Nephron progenitor cell (in vitro differentiated cells): ENCODE measurements at places on chromosomes 16 and 17.

DNA sequence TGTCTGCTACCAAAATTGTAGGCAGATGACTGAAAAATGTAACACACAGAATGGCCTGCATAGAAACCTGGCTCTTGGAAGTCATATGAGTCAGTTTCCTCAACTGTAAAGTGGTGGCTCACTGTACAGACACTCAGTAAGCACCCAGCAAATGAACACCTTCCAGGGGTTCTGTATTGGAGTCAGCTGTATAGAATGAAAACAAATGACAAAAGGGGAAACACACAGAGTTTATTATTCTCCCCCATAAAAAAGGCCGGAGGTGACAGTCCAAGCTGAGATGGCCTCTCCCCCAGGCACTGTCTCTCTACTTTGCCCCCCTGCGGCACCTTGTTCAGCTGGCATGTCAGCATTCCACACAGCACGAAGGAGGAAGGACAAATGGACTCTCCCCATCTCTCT is 6.2 kb upstream of the MEOX1 start:
- DNase-seq: no peak

DNA sequence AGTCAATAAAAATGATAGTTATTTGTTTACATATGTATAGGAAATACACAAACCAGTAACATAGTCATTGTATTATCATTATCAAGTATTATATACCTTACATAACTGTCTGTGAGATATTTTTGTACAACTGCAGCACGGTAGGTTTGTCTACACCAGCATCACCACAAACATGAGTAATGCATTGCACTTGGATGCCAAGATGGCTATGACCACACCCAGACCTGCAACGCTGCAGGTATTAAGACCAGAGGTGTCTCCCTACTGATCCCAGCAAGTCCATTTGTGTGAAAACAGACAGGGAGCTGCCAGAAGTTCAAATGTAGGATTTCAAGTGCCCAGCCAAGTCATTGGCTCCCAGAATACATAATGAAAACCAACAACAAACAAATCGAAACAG is 34.2 kb upstream of the NOS2 start:
- DNase-seq: no peak

GRCh38 chr16:73012341-73012740 is 35.6 kb downstream of the ZFHX3 start:
- no peak for DNase-seq

GRCh38 chr16:2927010-2927646 is 15.4 kb downstream of the FLYWCH1 start:
- DNase-seq: peak; percentile 87

DNA sequence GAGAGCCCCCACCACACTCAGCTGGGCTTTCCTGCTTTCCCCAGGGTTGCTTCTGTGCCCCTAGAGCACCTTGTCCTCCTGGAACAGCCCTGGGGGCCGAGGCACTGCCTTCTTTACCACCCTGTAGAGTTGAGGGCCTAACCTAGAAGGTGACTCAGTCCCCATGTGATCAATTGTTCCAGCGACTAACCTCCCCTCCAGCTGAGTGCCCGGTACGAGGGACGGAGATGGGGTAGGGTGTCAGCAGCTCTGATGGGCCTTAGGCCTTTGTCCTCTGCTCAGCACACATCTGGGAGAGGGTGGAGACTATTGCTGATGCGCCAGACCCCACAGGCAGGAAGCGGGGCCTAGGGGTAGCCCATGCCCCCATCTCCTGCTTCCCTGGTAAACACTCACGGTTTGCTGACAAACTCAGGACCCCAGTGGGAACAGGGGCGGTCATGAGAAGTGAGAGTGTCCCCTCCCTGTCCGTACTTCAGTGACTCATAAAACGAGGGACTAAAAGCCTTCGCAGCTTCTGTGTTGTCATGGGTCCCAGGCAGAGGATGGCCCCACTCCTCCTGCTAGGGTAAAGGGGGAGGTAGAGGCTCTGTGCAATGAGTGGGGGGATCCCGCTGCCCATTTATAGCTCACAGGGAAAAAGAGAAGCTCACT is 33.1 kb downstream of the NECAB2 start:
- DNase-seq: no peak

DNA sequence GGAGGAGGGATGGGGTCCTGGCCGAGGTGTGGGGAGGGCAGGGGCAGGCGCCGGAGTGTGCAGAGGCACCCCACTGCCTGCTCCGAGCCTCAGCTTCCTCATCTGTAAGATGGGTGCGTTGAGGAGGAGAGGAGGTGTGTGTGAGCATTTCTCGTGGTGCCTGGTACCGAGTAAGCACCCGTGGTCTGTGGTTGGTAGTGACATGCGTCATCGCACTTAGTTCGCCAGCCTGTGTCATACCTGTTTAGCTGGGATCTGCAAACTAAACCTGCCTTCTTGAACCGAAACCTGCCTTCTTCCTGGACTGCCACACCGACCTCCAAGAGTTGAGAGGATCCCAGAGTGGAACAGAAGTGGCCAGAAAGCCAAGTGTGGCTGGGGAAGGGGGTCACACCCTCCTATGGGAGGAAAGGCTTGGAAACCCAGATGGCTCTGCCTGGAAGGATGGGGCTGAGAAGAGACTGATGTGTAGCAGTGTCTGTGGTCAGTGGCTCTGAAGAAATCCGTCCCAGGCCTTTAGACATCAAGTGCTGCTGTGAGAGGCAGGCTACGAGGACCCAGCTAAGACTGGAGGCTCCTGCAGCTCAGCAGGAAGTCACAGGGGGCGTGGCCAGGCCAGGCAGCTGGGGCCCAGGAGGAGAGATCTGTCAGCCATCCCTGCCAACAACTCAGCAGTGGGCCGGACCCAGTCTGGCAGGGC is 162.6 kb upstream of the PLCG2 start:
- peak; percentile 65 for DNase-seq

GRCh38 chr16:29148867-29149272 is 164.0 kb downstream of the LAT start:
- DNase-seq: no peak

GRCh38 chr17:59038734-59039133 is 67.9 kb downstream of the TRIM37 start:
- DNase-seq: no peak

DNA sequence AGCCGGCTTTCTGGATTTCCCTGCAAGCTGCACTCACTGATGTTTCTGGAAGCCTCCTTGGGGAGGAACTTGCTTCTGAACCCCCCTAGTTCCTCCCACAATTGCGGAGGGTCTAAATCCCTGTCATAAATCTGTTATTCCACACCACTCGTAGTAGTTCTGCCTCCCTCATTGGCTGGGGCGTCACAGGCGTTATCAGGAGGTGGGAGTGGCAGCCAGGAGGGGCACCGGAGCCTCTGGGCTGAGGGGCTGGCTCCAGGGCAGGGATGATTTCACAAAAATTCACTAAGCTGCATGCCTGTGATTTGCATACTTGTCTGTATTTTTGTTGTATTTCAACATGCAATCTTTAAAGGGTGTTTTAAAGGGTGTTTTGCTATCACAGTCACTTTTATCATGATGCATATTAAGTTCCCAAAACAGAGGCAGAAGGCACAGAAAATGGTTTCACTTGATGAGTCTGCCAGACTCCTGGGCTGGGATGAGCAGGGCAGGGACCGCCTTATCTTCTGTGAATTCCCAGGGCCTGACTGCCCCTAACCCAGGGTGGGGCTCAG is 176.2 kb upstream of the FOXF1 start:
- no peak for DNase-seq

DNA sequence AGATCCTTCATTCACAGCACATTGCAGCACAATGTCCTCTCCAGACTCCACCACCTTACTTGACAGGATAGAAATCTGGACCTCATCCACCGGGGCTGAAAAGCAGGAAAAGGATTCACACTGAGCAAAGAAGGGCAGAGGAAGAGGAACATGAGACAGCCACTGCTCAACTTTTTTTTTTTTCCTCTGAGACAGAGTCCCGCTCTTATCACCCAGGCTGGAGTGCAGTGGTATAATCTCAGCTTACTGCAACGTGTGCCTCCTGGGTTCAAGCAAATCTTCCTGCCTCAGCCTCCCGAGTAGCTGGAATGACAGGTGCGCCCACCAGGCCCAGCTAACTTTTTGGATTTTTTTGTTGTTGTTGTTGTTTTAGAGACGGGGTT is 34.4 kb downstream of the PECAM1 start:
- no peak for DNase-seq

DNA sequence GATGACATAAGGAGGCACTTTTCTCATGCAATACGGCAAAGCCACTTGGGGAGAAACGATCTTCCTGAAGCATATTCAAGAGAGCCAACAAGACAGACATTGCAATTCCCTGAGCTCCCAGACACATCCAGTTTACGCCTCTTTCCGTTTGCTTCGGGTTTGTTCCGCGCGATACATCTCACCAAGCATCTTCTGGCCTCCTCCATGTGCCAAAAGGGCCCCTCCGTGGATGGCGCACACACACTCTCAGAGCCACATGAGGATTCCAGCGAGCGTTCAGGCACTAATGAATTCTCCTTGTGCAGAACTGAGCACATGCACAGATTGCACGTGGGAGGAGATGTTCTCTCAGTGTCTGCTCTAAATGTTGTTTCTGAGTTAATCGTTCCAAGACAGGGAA is 146.7 kb upstream of the SHISA6 start:
- DNase-seq: no peak

DNA sequence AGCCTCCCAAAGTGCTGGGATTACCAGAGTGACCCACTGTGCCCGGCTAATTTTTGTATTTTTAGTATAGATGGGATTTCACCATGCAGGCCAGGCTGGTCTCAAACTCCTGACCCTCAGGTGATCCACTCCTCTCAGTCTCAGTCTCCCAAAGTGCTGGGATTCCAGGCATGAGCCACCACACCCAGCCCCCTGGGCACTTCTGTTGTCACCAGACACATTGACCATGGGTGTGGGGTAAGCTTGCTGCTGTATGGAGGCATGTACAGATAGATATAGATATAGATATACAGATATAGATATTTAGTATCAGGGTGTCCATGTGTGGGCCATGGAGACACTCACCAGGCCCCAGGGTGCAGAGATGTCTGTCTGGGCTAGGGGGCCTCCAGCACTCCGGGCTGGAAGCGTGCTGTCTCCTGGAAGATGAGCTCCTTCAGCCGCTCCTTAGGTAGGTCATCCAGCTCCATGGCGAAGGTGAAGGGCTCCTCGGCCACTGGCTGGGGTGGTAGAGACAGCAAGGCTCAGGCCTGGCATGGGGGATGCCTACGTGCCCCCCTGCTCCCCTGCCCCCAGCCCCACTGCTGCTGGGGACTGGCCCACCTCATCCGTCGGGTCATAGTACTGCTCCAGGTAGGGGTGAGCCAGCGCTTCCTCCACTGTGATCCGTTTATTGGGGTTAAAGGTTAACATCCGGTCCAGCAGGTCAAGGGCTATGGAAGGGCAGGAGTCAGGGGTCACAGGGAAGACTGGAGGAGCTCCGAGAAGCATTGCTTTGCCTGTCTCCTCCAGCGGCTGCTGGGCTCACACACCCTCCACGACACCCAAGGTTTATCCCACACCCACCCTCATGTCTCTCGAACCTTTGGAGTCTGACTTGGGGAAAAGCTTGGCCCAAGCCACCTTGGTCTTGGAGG is 3.2 kb upstream of the GDPD3 start:
- no peak for DNase-seq

- DNase-seq: no peak
Measured at GRCh38 chr17:42680331-42680808, 1.3 kb downstream of the CCR10 start.

DNA sequence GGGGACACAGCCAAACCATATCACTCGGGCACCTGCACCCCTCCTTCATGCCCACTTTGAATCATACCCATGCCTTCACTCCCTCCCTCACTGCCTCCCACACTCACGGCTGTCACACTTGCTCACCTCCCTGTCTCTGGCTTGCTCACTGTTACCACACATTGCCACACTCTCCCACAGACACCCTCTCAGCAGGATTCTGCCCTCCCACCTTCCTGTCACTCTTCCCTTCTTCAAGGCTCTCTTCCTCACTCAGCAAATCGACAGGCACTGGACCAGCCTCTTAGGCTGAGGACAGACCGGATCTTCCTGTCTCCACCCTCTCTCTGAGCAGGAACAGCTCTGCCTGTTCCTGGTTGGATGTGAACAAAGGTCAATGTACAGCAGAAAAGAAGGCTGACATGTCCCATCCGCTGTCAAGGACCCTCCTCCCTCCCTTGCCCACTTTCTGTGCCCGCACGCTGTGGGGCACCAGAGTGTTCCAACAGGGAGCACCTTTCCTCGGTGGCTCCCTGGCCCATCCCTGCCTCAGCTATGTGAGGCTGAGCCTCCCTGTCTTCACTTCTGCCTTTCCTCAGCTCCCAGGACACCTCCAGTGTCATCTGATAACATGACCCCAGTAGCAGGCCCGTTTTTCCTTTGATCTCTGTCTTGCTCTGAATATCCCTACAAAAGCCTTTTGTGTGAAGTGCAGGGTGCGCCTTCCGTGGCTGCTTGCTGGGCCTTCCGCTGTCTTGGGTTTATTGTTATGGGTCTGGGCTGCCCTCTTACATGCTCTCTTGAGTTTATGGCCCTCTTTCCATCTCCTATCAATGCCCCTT is 47.0 kb downstream of the CCDC182 start:
- no peak for DNase-seq

DNA sequence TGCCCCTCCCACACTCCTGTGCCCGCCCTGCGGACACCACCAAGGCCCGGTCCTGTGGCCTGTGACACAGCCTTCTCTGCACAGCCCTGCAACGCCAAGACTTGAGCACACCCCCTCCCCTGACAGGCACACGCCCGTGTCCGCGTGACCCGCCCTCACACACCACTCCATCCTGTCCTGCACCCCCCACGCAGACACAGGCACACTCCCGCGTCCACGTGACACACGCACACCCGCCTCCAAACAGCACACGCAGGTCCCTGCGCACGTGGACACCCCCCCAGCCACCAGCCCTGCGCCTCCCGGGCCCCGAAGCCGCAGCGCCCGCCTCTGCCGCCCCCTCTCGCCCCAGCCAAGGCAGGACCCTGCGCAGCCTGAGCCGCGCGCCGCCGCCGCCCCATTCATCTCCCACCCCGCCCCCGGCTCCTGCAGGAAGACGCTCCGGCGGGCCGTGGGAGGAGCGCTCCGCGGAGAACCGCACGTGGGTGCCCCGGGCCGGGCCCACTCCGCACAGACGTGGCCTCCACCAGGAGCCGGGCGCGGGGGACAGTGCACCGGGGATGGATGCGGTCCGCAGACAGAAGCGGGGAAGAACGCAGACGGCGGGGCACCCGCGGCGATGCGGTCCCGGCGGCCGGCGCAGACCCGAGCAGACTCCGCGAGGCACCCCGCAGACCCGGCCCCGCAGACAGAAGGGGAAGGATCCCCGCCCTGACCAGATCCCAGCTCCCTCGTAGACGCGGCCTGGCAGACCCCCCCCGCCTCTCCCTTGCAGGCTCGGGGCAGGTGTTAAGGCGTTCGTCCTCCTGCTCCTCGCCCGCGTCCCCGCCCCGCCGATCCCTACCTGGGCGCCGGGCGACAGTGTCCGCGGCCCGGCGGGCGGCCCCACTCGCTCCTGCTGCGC is 506 bp downstream of the CAMKK1 start:
- peak; percentile 80 for DNase-seq

GRCh38 chr17:61770752-61771533 is 92.4 kb downstream of the BRIP1 start:
- no peak for DNase-seq

DNA sequence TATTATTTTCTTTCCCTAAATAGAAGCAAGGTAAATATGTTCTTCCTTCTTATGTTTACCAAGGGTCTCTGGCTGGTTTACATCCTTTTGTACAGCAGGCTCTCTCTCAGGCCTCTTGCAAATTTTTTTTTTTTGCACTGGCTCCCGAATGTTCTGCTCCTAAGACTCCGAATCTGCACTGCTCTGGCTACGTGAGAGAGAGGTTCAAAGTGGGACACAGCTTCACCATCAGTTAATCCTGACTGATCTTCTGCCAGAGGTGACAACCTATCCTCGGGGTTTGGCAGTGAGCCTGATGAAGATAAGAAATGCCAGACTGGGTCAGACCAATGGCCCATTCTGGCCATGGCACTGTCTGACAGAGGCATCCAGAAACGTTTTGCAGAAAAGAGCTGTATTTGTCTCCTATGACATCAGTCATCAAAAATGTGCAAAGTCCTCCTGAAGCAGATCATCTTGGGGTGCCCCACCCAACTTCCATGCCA is 136.9 kb downstream of the GRIN2A start:
- no peak for DNase-seq
